NB4 (cell line): ENCODE measurements at places on chromosomes 2 and 18.

DNA sequence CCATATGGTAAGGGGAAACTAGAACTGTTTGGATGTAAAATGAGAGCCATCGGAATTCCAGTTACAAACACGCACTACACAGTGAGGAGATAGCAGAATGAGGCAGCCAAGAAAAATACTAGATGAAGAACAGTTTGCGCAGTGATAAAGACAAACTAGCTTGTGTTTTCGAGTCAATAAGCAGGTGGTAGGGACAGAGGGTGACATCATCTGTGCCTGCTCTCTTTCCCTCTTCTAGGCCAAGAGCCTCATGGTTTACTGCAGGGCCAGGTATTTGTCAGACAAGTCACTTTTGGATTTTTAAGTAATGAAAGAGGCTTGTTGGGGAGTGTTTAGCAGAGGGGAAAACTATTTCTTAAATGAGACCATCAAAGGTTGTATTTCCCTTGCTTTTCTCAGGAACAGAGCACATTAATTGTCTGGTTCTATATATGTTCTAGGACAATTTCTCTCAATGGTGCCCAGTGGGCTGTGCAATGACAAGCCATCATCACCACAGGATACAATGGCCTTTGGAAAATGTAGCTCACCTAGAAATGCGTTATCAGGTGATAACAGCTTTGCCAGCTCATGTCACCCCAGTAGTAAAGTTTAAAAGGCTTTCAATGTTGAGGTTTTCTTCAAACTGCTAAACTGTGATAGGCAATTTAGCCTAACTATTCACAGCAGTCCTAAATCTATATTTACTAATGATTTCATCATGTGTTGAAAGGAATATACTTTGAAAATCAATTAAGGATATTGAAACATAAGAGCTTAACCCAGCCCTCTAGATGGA is 1210.3 kb upstream of the ZEB2 start:
- DNase-seq = no peak

DNA sequence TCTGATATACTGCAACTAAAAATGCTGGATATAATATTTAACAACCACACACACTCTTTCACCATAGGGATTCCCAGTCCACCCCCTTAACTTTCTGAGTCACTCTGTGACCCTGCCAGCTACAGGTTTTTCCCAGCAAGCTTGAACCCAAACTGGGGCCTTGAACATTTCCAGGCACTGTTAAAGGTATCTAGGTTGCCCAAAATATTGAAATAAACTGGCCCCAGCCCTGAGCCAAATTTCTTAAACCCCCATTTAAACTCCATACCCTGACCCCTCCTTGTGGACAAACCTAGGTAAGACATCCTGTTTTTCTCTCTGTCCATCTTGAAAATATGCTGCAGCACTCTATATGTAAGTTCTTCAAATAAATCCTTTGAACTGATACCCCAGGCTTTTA is 19.7 kb upstream of the DCTN1 start:
- DNase-seq = peak; percentile 72

GRCh38 chr2:189545418-189545817 is 35.2 kb downstream of the SLC40A1 start:
- DNase-seq = no peak

GRCh38 chr2:85505551-85506238 is 33.3 kb upstream of the MAT2A start:
- DNase-seq = no peak

DNA sequence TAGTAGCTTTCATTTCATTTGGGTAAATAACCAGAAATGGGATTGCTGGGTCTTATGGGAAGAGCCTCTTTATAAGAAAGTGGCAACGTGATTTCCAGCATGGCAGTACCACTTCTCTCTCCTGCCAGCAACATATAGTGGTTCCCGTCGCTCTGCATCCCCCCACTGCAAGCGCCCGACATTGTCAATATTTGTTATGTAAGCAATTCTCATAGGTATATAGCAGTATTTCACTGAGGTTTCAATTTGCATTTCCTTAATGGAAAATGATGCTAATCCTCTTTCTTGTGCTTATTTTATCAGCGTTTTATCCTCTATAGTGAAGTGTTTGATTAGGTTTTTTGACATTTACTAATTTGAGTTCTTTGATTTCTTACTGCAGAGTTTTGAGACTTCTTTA is 36.0 kb upstream of the FAHD2A start:
- no peak for DNase-seq

DNA sequence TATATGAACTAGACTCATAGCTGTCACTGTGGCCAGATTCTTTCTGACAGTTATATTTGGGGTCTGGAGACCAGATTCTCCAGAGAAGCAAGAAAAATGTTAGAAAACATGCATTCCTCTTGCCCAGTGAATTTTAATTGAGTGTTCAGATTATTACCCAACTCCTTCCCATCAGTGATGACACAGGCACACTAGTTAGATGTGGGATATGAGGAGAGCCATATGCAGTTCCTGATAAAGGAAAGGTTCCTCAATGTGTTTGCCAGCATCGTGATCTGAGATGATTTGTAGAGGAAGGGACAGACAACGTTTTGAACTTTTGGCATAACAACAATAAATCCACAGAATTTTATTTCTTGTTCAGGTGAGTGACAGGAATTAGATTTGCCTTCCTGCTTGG is 308.6 kb downstream of the PIEZO2 start:
- DNase-seq = no peak

- DNase-seq = peak; percentile 39
Measured at GRCh38 chr2:66495788-66496640, 61.1 kb downstream of the MEIS1 start.

- DNase-seq = no peak
Measured at GRCh38 chr2:156457523-156458517, 21.6 kb downstream of the GPD2 start.

DNA sequence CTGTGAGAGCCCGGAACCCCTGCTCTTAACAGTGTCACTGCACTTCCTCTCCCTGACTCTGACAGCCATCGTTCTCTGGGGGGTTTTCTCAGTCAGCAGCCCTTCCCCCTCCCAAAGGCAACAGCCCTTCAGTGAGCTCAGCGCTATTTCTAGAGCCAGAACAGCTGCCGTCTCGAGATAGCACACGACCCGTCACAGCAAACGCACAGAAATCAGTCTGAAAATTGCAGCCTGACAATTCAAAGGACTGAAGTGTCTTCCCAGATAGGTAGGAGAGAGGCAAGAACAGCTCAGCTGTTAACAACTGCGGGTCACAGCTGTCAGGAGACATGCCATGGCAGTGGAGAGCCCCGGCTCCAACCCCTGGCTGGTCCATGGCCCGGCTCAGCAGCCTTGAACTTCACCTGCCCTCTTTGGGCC is 45.4 kb downstream of the ST8SIA5 start:
- DNase-seq = peak; percentile 10

DNA sequence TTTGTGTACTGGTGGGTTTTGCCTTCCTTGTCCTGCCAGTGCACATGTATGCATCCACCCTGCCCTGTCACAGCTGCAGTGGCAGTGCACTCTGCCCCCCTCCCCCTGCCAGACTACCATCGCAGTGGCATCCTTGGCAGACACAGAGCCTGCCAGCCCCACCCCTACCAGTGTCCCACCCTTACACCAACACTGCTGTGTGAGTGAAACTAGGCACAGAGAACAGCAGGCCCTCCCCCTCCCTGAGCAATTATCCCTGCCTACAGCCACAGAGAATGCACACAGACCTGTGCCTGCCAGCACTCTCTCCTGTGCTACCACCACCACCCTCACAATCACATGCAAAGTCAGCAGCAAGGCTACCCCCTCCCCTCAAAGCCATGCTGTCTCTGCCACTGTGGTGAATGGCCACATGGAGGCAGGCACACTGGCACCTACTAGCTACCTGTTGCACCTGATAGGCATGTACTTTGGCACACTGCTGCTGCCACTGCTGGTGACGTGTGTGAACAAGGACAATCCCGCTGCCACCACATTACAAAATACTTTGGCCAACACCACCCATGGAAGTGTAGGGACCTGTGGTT is 239.8 kb downstream of the CALCRL start:
- DNase-seq = no peak

DNA sequence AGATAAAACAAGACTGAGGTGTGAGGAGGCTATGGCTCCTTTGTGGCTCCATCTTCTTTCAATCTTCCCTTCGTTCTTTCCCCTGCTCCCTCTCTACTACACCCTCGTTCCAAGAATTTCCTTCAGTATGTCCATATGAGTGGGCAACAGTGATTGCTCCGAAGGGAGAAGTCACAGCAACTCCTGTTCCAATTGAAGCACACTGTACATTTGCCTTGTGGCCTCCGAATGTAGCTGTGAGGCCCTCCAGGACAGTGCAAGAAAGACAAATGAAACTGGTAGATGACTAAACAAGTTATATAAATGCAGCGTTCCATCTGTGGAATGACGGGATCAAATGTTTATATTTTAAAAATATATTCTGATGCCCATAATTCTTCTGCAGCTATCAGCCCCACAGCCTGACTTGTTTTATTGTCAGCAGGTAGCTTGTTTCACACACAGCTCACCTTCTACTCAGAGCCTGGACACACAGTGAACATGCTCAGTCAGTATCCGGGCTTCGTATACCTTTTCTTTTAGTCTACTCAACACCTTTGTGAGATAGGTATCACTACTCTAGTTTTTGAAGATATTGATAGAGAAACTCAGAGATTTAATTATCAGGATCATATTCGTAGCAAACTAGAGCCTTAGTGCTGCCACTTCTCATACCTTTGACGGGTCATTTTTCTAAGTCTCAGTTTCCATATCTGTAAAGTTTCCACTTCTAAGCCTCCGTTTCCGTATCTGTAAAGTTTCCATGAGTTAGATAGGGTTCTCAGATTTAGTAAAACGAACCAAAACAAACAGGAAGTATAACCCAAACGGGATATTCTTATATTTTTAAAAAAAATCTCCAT is 216.7 kb upstream of the STON1 start:
- no peak for DNase-seq

GRCh38 chr2:203599509-203599908 is 64.4 kb upstream of the RAPH1 start:
- no peak for DNase-seq

DNA sequence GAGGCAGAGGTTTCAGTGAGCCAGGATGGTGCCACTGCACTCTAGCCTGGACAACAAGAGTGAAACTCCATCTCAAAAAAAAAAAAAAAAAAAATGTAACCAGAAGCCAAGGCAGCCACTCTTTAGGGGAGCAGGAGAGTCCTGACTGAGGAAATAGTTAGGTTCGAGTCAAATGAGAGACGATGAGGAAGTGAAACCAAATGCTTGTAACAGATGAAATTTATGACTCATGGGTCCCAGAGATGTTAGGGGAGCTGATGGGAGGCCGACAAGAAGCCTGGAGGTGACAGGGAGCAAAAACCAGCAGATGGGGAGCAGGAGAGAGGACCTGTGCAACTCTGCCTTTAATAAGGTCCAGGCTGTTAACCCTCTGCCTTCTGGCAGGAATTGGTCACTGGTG is 756.1 kb upstream of the DDX18 start:
- peak; percentile 84 for DNase-seq

DNA sequence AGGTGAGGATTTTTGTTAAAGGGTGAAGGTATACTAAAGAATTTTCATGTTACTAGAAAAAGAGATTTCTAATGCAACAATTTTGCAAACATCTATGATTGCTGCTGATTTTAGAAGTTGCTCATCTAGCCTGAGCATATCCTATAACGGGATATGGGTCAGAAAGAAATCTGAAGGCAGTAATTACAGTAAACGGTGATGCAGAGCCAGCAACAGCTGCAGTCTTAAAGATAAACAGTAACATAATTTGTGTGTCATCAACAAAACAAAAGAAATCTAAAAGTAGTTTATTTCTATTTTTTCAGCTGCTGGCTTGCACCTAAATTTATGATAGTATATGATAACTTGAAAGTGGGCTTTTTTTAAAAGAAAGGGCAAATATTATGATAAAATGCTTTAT is 215.7 kb downstream of the SLC4A10 start:
- DNase-seq = no peak

DNA sequence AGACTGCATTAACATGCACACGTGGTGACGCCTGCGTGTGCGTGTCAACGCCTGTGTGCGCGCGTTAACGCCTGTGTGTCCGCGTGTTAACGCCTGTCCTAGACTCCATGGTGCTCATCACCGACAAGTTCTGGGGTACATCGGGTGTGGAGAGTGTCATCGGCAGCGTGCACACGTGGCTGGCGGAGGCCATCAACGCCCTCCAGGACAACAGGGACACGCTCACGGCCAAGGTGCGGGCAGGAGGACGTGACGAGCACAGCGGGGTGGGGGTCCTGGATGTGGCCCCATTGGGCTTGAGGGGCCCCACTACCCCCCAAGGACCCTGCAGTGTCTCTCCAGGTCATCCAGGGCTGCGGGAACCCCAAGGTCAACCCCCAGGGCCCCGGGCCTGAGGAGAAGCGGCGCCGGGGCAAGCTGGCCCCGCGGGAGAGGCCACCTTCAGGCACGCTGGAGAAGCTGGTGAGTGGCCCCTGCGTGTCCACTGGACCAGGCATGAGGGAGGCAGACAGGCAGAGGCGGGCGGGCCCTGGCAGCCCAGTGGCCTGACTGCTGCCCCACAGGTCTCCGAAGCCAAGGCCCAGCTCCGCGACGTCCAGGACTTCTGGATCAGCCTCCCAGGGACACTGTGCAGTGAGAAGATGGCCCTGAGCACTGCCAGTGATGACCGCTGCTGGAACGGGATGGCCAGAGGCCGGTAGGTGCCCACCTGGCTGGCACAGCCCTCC is 29.2 kb downstream of the GPC1 start:
- no peak for DNase-seq

- DNase-seq = no peak
Measured at GRCh38 chr2:74242354-74243071, 44.1 kb downstream of the MTHFD2 start.

- no peak for DNase-seq
Measured at GRCh38 chr2:174527101-174527721, 40.4 kb upstream of the GPR155 start.

GRCh38 chr2:144701259-144701658 is 181.3 kb upstream of the ZEB2 start:
- peak; percentile 44 for DNase-seq

- no peak for DNase-seq
Measured at GRCh38 chr2:73004466-73004865, 67.0 kb downstream of the SFXN5 start.

DNA sequence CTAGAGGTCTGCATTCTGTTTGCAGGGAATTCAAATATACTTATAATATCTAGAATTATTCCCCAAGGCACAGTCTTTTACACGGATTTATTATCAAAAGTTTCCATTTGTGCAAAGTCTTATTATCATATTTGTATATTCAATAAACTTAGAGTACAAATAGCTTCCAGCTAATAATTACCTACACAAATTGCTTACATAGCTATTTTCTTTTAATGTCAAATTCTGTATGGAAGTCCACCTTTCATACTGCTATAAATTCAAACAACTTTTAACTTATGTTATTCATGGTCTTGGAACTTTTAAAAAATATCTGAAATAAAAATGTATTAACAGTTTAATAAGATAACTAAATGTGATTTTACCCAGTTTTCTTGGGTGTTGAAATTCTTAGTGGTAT is 13.1 kb downstream of the CHST9 start:
- DNase-seq = no peak

- no peak for DNase-seq
Measured at GRCh38 chr2:231503766-231504165, 26.5 kb downstream of the NMUR1 start.
